GM12878 (cell line): ENCODE measurements at places on chromosomes 5 and 9. TPM values are rescaled to one million over a fixed set of nuclear protein-coding genes. Genes with fewer than 3 reads are reported as not detected.

- H3K4me1 ChIP-seq: no peaks in the 10 kb centered on the region
- no peak overlapping the region for H3K4me3 ChIP-seq
- DNase-seq: no peak
- H3K27ac ChIP-seq: no peak overlapping the region
Observed at GRCh38 chr9:36748322-36748899, 175.7 kb downstream of the MELK start.

The PGM5 gene
- 0.19 and 0.28 TPM in 2 replicates for total RNA-seq

The NEUROG1 gene
- not detected in 2 replicates for total RNA-seq

DNA sequence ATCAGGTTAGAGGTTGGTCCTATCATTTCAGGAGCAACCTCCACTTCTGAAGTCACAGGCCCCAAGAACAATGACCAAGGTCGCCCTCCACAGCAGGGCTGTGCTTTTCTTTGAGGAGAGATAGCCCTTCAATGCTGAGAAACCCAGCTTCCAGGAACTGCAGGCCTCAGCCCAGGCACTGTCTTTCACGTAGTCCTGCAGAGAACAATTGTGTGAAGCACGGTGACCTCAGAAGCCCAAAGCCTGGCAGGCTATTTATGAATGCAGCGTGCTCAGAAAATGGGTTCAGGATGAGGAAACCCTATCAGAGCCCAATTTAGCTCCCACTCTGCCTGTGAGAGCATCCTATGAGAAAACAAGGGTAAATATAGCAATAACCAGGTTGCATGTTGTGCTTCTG, 388.3 kb downstream of the PLK2 start:
- no peak overlapping the region for H3K27ac ChIP-seq
- H3K4me1 ChIP-seq: no peaks in the 10 kb centered on the region
- no peaks in the 10 kb centered on the region for H3K27me3 ChIP-seq
- no peak for DNase-seq

The SPATA31E1 gene
- total RNA-seq: not detected in 2 replicates
